ENCODE measurements at places on chromosomes 5 and 9. TPM values are rescaled to one million over a fixed set of nuclear protein-coding genes. Genes with fewer than 3 reads are reported as not detected.

DNA sequence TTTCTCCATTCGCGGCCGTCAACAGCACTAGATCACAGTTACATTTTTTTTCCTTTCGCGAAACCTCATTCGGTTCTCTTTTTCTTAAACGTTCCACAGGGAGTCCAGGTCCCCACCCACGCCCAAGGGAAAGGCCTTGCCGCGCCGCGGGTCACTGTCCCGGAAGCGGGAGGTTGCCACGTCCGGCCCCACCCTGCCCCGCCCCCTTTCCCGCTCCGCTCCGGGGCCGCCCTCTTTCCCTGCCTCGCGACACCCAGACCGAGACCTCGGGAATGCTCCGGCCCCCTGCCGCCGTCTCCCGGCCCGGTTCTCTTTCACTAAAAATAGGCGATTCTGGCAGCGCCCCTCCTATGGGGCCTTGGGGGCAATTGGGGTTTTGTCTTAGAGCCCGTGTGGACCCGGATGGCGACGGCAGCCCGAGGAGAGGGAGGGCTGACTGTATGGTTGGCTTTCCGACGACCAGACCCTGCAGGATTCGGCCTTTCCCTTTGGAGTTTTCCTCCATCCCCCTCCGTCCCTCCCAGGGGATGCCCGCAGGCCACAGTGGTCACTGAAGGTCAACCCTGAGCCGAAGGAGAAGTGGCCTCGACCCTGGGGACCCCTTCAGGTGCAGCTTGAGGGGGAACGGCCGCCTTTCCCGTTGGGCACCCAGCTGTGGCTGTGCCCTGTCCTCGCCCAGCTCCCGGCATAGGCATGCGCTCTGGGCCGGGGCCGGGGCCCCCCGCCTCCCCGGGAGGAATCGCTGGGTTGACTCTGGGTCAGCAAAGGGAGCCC lies 2.8 kb upstream of the RACK1 start:
- peak overlapping the region; percentile 95 for H3K4me3 ChIP-seq
- peak overlapping the region; percentile 98 for H3K27ac ChIP-seq
- no peaks in the 10 kb centered on the region for H3K36me3 ChIP-seq
- peaks cover 61% of the 10 kb centered on the region for H3K4me1 ChIP-seq
- H3K27me3 ChIP-seq, result no peaks in the 10 kb centered on the region

DNA sequence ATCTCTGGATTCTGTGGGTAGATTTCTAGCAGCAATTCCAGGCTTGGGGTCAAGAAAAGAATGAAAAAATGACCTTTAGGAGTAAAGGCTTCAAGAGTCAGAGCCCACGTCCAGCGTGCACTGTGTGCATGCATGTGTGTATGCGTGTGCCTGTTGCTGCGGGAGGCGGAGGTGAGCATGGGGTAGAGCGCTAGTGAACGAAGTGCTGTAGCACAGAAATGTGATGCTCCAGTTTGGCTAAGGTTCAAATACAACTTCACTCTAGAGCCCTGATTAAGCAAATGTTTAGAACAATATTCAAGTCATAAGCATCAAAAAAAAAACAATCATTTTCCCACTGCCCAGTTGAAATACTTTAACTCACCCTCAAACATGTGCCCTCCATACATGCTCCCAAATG lies 403.9 kb downstream of the ZNF608 start:
- peaks cover 6% of the 10 kb centered on the region for H3K27me3 ChIP-seq
- no peaks in the 10 kb centered on the region for H3K4me1 ChIP-seq
- H3K36me3 ChIP-seq, result peaks cover 5% of the 10 kb centered on the region
- H3K4me3 ChIP-seq, result no peak overlapping the region
- H3K27ac ChIP-seq, result no peak overlapping the region

- H3K36me3 ChIP-seq, result no peaks in the 10 kb centered on the region
- H3K27ac ChIP-seq, result no peak overlapping the region
- no peaks in the 10 kb centered on the region for H3K4me1 ChIP-seq
- no peaks in the 10 kb centered on the region for H3K27me3 ChIP-seq
These were observed 1294.8 kb upstream of the ACO1 start for GRCh38 chr9:31089549-31090221.

DNA sequence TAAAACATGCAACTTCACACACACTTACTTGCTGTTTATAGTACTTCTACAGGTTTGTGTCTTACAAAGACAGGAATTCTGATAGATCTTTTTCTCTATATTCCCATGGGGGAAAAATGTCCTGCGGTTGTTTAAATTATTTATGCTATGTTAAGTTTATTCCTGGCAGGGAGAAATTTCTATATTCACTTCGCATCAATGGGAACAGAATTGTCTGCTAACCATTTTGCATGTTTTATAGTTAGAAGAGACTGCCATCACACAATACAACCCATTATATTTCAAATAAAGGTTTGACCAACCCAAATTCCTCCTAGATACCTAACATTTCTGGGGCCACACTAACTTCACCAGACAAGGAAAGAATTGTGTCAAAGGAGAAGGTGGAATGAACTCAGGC lies 110.0 kb upstream of the PRR16 start:
- H3K27me3 ChIP-seq, result no peaks in the 10 kb centered on the region
- H3K4me3 ChIP-seq, result no peak overlapping the region
- no peak for DNase-seq
- no peak overlapping the region for H3K27ac ChIP-seq

GRCh38 chr9:642014-642413 lies 199.5 kb upstream of the DMRT1 start:
- H3K4me1 ChIP-seq, result peaks cover 7% of the 10 kb centered on the region
- no peak overlapping the region for H3K4me3 ChIP-seq
- DNase-seq, result no peak
- H3K27me3 ChIP-seq, result no peaks in the 10 kb centered on the region

DNA sequence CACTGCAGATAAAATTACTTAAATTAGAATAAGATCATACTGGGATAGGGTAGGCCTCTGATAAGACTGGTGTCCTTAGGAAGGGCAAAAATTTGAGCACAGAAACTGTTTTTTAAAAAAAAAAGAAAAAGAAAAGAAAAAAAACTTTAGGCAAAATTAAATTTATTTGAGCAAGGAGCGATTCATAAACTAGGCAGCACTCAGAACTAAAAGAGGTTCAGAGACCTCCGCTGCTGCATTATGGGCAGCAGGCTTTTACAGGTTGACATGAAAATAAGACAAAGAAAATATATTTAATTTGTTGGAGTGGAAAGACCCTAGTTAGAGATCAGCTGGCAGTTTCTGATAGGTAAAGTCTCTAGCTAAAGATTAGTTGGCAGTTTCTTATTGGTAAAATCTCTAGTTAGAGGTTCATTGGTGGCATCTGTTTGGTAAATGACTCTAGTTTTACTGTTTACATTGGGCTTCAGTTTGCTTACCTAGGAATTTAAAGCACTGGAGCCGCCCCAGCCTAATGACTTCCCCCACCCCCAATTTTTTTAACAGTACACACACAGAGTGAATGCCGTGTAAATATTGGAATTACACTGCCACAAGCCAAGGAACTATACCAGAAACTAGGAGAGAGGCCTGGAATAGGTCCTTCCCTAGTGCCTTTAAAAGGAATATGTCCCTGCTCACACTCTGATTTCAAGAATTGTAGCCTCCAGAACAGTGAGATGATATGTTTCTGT lies 4.5 kb upstream of the PLPP6 start:
- no peaks in the 10 kb centered on the region for H3K36me3 ChIP-seq
- no peak overlapping the region for H3K4me3 ChIP-seq
- DNase-seq, result no peak
- H3K27ac ChIP-seq, result no peak overlapping the region
- peaks cover 52% of the 10 kb centered on the region for H3K27me3 ChIP-seq

- no peaks in the 10 kb centered on the region for H3K36me3 ChIP-seq
- H3K27ac ChIP-seq, result no peak overlapping the region
- no peak for DNase-seq
- peak overlapping the region; percentile 36 for H3K4me3 ChIP-seq
- peaks cover 63% of the 10 kb centered on the region for H3K27me3 ChIP-seq
- peaks cover 5% of the 10 kb centered on the region for H3K4me1 ChIP-seq
These were observed 988 bp downstream of the SHISAL2B start for GRCh38 chr5:64691291-64691690.

- DNase-seq, result no peak
- H3K36me3 ChIP-seq, result peaks cover 9% of the 10 kb centered on the region
- no peaks in the 10 kb centered on the region for H3K27me3 ChIP-seq
- H3K4me3 ChIP-seq, result peak overlapping the region; percentile 99
- H3K27ac ChIP-seq, result peak overlapping the region; percentile 99
- H3K4me1 ChIP-seq, result peaks cover 36% of the 10 kb centered on the region
These were observed 744 bp upstream of the PPP2CA start for GRCh38 chr5:134226441-134227192.

DNA sequence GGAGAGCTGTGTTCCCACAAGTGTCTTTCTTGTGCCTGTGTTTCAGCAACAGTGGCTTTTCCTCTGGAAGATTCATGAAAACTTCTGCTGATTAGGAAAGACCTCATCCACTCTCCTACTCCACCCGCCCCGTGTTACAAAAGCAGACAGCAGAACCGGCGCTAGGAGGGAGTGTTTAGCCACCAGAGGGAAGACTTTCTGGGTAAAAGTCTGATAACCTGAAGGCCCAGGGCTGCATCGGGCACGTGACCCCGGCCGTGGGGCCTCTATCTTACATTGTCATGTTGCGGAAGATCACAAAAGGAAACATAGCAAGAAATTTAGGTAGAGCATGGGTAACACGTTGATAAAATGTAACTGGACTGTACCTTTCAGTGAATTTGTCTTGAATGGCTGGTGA lies 32.0 kb upstream of the DMRT2 start:
- H3K36me3 ChIP-seq, result no peaks in the 10 kb centered on the region
- DNase-seq, result no peak
- no peak overlapping the region for H3K27ac ChIP-seq
- H3K27me3 ChIP-seq, result peaks cover 33% of the 10 kb centered on the region
- no peak overlapping the region for H3K4me3 ChIP-seq

DNA sequence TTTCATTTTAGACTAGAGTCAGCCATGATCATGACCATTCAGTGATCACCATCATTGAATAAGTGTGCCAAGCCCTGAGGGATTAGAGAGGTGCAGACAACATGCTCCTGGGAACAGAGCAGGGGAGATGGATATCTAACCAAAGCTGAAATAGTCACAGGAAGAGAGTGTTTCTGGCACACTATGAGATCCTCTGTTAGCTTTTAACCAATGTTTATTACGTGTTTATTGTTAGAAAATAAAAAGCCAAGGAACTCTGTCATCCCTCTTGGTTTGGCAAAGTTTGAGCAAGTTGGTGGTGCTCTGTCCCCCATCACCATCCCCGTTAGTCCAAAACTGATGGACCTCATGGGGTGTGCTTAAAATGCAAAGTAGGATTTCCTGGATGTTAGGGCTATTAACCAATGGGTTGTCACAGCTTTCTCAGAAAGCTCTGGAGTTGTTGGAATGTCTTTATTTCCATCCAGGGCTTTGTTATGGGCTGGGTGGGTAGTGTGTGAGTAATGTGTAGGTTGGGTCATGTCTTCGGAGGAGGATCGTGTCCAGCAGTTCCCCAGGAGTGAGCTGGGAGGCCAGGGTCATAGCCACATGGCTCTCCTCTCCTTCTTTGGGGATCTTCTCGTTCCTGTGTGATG lies 34.9 kb downstream of the SLC28A3 start:
- DNase-seq, result no peak
- no peaks in the 10 kb centered on the region for H3K36me3 ChIP-seq
- H3K4me1 ChIP-seq, result no peaks in the 10 kb centered on the region
- no peak overlapping the region for H3K27ac ChIP-seq

DNA sequence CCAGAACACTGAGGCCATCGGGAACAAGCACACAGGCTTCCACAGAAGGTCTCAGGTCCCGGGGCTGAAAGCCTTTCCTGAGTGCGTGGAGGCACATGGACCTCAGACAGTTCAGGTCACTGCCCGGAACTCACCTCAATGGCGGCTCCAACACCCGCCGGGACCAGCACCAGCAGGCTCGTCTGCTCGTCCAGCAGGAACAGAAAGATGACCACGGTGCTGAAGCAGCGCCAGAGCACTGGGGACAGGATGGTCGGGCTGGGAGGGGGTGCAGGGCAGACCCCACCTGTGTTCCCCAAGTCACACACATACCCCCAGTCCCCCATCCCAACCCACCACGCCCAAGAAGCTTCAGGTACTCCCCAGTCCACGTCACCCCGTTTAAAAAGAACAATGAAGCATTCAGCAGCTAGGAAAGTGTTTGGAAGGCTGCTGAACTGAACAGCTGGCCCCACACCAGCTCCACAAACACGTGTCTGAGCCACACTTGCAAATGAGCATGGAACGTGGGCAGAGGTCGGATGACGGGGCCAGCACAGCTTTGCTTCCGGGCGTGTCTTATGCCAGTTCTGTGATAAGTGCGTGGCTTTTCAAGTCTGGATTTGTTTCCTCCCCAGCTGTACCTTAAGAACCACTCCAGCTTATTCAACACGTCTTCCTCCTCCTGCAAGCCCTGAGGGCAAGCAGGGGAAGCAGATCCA lies 14.6 kb downstream of the CLPTM1L start:
- peaks cover 19% of the 10 kb centered on the region for H3K36me3 ChIP-seq
- H3K27me3 ChIP-seq, result no peaks in the 10 kb centered on the region

- no peak overlapping the region for H3K27ac ChIP-seq
- no peak overlapping the region for H3K4me3 ChIP-seq
- no peaks in the 10 kb centered on the region for H3K27me3 ChIP-seq
These were observed 2375.8 kb downstream of the MAT2B start for GRCh38 chr5:165881259-165881658.

GRCh38 chr9:3936520-3937235 lies 363.2 kb downstream of the GLIS3 start:
- H3K4me3 ChIP-seq, result no peak overlapping the region
- DNase-seq, result no peak
- H3K4me1 ChIP-seq, result no peaks in the 10 kb centered on the region
- peaks cover 10% of the 10 kb centered on the region for H3K27me3 ChIP-seq

GRCh38 chr9:136881691-136882108 lies 4.6 kb upstream of the TRAF2 start:
- no peaks in the 10 kb centered on the region for H3K27me3 ChIP-seq
- no peak for DNase-seq
- peak overlapping the region; percentile 83 for H3K27ac ChIP-seq
- H3K4me3 ChIP-seq, result peak overlapping the region; percentile 73
- H3K4me1 ChIP-seq, result peaks cover 15% of the 10 kb centered on the region

FGF1 gene
- not detected for polyA plus RNA-seq

PCDHGA6 gene
- polyA plus RNA-seq, result not detected

GRM6 gene
- not detected for polyA plus RNA-seq

LCN10 gene
- polyA plus RNA-seq, result 46.1 TPM

Measured in naive B cell (primary cell).